Heart right ventricle (tissue), 16 donors: ENCODE measurements at places on chromosomes 4 and X. TPM values are rescaled to one million over a fixed set of nuclear protein-coding genes. Genes with fewer than 3 reads are reported as not detected.

GRCh38 chrX:74231625-74232024, 72.4 kb upstream of the ZCCHC13 start:
- no peak for DNase-seq

The ADRA2C gene
- 8.6 TPM for total RNA-seq

DNA sequence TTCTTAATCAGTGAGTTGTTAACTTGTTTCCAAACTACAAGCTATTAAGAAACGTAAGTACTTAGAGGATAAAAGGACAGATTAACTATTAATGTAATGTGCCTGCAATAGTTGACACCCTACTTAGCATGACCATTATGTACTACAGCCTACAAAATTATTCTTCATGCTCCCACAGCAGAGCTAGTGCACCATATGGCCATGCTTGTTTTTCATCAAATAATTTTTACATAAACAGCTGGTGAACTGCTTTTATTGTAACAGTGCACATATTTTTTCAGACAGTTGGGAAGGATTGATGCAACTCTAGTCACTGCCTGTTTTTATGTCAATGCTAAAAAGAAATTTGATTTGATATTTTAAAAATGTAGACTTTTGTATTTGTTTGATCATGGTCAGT, 10.2 kb upstream of the MAGEB10 start:
- no peak for DNase-seq

DNA sequence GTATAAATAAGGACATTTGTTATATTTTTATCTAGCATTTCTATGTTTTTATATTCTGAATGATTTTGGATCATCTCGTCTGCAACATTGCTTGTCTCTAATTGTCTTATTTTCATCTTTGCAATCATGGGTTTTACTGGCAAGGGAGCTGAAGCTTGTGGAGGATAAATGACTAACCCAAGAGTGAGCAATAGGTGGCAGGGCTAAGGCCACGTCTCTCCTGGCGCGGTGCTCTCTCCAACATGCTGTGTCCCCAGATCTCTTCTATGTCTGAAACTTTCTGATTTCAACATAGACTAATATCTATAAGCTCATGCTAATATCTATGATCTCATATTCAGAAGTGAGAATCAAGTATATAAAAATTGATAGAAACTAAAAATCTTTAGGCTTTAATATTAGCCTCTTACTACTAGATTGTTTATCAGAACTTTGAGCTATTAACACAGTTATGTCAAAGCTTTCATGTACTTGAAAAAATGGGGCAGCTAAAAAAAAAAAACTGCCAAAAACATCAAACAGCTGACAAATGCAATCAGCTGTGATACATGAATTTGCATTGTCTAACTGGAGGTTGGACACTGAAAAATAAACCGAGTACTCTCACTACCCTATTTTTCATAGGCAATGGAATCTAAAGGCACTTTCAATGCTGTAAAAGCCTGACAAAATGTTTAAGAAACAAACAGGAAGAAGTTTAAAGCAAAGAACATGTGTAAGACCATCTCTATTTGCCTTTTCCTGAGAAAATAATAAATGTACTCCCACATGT, 169.2 kb downstream of the TMA16 start:
- DNase-seq, result no peak

GRCh38 chr4:27315625-27316024, 455.0 kb downstream of the STIM2 start:
- no peak for DNase-seq

DNA sequence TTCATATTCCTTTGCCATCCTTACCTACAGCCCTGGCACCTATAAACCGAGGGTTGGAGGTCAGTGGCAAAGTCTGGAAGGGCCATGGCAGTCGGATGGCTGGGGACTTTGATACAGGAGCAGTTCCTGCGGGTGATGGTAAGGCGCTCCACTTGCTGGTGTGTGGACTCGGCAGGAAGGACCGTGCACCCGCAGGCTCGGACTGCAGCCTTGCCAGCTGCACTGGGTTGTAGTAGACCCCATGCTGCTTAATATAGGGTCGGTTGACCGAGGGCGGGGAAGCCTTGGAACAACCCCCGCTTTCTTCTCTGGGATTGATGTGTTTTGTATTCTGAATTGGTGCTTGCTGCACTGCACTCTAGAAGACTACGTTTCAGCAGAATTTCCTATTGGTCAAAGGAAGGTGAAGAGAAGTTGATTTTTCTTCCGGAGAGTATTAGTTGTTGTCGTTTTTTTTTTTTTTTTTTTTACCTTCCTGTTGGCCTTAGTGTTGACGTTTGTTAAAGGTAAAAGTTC, 638 bp downstream of the BLTP1 start:
- DNase-seq, result peak; percentile 13

- DNase-seq, result no peak
These were observed 306.1 kb upstream of the FAM241A start for GRCh38 chr4:111839141-111839540.

DNA sequence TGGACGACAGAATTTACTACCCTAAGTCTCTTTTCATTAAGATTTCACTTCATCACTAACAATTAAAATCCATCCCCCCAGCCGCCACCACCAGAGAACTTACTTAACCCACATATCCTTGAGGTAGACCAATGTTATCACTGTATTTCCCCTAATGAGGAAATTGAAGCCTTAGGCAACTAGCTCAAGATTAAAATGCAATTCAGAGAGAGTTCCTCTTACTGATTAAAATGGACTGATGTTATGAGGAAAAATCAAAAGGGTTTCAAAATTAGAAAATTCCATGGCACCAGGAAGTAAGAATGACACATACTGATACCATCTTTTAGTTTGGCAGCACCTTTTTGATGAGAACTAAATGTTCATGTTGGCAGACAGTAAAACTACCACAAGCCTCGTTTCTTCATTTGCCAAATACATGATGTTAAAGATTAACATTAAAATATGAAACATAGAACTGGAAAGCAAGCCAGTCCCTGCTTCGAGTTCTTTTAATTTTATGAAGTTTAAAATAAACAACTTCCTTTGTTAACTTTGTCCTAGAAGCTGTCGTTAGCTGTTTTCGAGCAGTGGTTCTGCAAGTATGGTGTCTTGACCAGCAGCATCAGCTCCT, 69.3 kb upstream of the CCDC160 start:
- DNase-seq, result no peak

DNA sequence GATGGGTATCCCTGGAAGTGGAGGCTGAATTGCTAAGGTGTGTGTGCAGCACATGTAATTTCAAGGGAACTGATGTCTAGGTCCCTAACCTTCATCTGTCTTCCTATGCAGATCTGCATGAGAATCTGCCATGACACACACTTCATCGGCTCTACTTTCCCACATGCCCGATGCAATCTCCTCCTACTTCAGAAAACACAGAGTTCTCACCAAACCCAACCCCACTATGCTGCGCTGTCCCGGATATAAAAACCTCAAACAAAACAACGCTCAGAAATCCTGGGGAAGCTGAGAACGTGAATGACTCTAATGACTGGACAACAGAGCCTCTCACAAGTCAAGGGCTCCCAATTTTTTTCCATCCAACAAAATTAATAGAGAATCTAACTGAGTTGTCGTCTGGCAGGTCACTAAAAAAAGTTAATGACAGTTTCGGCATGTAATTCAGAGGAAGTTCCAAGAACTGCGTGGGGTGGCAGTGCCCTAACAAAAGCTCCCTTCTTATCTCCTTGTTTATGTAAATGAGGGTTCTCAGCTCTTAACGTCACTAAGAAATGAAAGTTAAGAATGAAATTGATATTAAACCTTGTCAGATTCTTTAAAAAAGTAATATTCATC, 39.0 kb downstream of the STX18 start:
- DNase-seq, result no peak

- DNase-seq, result no peak
These were observed 408.7 kb upstream of the ZFP42 start for GRCh38 chr4:187586892-187587291.

DNA sequence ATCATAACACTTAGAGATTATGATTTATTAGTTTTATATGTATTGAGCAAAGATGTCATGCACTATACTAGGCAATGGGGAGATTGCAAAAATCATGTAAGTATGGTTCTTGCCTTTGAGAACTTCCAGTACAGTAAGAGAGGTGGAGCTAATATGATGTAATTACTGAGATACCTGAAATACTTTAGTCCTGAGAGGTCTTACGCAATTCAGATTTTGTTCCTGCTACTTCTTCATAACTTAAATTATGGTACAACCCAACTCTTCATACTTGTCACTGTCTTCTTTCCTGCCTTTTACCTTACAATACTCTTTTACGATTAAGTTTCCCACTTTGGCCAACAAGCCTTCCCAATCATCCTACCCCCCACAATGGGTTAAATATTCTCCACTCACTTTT, 564.2 kb upstream of the PITX2 start:
- no peak for DNase-seq

DNA sequence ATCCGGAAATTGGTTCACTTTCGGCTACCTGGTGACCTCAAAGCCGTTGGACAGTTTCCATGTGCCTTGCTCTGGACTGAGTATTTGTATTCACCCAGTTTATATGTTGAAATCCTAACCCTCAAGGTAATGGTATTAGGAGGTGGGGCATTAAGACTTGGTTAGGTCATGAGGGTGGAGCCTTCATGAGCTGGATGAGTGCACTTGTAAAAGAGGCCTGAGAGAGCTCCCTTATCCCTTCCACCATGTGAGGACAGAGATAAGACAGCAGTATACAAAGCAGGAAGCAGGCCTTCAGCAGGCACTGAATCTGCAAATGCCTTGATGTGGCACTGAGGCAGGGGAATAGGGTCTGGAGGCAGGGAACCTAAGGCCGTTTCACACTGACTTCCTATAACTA, 5.3 kb upstream of the OPHN1 start:
- DNase-seq, result no peak

- no peak for DNase-seq
These were observed 6.9 kb upstream of the TRPC3 start for GRCh38 chr4:121958777-121959176.

GRCh38 chr4:94447754-94448411, 3.9 kb upstream of the PDLIM5 start:
- no peak for DNase-seq

- DNase-seq, result no peak
These were observed 172.4 kb downstream of the PRDM5 start for GRCh38 chr4:120750152-120750525.
